NCI-H1694 treated with DMSO at 0.1 percent for 48 hours (cell line): ENCODE measurements at places on chromosomes 5 and 9.

GRCh38 chr5:96548905-96549304, 113.3 kb upstream of the CAST start:
- DNase-seq, result no peak

DNA sequence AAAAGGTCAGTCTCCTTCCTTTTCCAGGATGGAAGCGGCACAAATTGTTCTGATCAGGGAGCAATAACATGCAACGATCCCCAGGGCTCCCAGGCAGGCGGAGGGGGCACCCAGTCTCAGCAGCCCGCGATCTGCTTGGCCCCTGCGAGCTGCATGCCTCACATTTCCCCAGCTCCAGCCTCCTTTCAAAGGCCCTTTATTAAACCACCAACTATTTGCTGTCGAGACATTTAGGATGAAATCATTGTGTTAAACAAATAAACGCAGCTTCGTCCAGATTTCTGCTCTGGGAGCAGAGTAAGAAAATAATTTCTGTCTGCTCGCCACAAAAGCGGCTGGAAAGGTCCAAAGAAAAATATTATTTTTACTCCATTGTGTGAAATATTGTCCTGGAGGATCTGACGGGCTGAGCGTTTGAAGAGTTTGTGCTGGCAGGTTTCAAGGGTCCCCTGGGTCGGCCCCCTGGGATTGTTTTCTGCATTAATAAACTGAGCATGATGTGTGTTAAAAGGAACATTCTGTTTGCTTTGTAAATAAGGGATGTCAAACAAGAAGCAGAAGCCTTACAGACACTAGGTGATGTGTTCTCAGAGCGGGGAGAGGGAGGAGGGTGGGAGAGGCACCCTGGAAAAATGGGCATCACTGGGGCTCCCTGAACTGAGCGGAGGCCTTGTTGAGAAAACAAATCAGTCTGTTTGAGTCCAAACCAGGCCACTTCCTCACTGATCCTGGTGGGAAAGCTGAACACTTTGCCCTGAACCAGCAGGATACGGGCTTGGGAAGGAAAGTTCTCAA, 110.1 kb downstream of the FOXD1 start:
- DNase-seq, result no peak

DNA sequence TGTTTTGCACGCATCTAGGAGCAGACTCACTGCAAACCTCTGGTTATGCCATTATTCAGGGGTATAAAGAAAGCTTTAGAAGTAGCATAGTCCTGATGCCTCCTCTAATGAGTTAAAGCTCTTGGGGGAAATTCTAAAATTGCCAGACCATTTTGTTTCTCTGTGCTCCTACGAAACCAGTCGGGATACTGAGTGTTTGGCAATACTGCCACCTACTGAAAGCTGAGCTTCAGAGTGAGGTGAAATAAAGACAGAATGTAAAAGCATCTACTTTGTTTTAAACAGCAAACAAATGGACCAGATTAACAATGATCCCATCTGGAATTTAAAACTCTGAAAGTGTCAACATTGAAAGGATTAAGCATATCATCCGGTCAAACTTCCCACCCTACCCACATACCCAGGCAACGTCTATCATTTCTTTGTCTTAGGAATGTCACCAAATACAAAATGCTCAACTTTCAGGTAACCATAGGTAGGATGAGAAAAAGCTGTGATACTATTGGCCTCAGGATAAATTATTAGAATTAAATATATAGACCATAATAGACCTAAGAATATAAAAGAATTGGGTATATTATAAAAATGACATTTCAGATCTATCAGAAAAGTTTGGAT, 77.8 kb upstream of the SHISAL2B start:
- DNase-seq, result peak; percentile 42

- DNase-seq, result no peak
These were observed 3.8 kb downstream of the C9orf40 start for GRCh38 chr9:74948937-74949336.

- no peak for DNase-seq
These were observed 72.5 kb upstream of the NMUR2 start for GRCh38 chr5:152477536-152477935.

GRCh38 chr5:159547466-159548195, 217.3 kb upstream of the IL12B start:
- DNase-seq, result no peak

DNA sequence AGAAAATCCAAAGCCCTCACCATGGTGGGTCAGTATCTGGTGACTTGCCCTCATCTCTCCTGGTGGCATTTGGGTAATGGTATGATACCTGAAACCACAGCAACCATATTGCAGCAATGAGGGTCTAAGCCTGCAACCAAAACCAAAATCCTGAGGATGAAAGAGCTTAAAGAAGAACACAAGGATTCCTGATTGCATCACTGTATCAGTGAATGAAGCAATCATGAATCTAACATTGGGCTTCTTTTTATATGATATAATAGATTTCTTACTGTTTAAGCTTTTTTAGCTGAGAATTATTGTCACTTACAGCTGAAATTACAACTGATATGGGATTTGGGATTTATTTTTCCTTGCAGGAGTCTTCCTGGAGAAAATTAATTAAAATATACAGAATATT, 269.9 kb downstream of the MEF2C start:
- no peak for DNase-seq

DNA sequence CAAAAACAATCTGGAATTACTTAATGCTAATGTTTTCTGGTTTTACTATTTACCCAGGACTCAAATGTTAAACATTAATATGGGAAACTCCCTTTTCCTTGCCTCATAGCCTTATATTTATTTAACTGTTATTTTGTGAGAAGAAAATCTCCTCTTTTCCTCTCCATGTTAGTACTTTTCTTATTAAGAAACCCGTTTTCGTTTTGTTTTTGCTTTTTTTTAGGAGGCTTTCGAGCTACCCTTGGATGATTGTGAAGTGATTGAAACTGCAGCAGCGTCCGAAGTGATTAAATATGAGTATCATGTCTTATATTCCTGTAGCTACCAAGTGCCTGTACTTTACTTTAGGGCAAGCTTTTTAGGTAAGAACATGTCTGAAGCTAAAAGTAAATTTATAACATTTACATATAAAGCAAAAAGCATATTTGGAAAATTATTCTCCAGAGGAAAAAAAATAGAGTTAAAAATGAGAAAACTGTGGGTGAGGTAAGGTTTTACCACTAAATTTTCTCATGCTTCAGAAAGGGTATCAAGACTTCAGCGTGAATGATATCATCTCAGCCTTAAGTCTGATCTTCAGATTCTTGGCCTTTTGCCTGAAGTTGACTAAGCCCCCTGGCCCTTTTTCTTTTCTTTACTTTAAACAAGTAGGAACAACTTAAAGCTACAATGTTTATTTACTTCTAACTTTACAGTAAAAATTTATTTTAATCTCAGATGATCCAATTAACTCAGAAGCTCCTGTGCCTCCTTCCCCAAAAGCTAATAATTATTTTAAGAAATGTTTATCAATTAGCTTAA, 113.8 kb downstream of the RPS23 start:
- DNase-seq, result no peak

DNA sequence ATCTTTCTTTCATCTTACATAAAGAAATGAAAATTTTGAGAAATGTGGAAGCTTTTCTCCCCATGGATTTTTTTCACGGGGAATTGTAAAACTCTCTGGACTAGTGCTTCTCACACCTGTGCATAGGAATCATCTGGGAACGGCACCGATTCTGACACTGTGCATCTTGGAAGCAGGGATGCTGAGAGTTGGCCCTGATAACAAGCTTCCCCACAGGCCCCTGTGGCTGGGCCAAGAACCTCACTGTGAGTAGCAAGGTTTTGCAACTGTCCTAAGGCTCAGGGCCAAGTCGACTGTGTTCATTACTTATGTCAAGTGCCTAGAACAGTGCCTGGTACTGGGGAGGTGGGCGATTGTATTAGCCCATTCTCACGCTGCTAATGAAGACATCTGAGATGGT, 107.9 kb upstream of the ICE1 start:
- no peak for DNase-seq

- no peak for DNase-seq
These were observed 105.6 kb downstream of the PPP2R2B start for GRCh38 chr5:146772881-146773466.
